ENCODE measurements at places on chromosomes 12 and 14.

GRCh38 chr14:56797003-56797568, 13.2 kb downstream of the OTX2 start:
- DNase-seq, result no peak

GRCh38 chr12:12451098-12451497, 94.2 kb downstream of the BORCS5 start:
- no peak for DNase-seq

DNA sequence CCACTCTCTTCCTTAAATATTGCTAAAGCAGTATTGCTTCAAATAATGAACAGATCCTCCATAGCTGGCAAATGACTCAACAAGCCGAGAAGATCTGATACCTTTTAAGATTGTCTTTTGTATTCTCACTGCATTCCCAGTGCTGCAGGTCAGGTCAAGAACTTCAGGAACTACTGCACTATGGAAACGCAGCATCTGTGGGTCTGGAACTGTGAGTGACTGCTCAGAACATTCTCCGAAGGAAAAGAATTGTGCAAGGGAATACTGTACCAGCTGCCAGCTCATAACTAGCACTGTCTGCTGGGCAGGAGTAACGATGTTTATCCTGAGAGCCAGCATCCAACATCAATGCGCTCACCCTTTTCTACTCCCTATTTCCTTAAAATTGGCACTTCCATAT, 348.0 kb upstream of the SOX5 start:
- DNase-seq, result peak; percentile 82

GRCh38 chr14:31405599-31406232, 14.6 kb downstream of the HEATR5A start:
- DNase-seq, result no peak

DNA sequence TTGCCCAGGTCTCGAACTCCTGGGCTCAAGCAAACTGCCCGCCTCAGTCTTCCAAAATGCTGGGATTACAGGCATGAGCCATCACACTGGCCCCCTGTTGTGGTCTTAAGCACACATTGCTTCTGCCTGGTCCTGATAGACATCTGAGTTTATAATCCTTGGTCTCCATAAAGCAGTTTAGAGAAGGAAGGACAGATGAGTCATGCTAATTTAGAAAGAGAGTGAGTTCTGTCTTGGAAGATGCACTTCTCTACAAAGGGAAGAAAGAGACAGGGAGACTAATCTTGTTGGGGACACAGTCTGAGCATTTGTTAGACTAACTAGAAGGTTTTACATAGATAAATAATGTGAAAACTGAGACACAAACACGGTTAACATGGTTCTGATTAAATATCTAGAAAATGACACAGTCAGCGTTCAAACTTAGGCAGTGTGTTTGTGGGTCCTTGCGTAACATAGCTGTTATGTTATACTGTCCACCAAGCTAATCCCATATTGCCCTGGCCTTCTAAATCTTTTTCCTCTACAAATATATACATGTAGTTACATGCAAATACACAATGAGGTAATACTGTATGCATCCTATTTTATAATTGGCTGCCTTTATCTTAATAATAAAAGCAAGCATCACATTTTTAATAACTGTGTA, 31.0 kb downstream of the SAMD4A start:
- no peak for DNase-seq

DNA sequence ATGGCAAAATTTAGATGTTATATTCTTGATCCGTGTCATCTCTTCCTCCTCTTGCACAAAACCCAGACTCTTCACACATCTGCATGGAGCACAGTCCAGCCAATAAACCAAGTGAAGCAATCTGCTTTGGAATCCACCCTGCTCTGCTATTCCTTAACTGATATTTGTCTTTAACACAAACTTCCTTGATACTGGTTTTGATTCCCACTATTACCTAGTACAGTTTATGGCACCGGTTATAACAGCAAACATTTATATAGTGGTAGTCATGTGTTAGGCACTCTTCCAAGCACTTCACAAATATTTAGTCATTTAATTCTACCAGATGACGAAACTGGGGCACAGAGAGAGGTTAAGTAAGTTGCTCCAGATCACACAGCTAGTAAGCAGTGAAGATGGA, 12.5 kb downstream of the STYK1 start:
- DNase-seq, result peak; percentile 38

DNA sequence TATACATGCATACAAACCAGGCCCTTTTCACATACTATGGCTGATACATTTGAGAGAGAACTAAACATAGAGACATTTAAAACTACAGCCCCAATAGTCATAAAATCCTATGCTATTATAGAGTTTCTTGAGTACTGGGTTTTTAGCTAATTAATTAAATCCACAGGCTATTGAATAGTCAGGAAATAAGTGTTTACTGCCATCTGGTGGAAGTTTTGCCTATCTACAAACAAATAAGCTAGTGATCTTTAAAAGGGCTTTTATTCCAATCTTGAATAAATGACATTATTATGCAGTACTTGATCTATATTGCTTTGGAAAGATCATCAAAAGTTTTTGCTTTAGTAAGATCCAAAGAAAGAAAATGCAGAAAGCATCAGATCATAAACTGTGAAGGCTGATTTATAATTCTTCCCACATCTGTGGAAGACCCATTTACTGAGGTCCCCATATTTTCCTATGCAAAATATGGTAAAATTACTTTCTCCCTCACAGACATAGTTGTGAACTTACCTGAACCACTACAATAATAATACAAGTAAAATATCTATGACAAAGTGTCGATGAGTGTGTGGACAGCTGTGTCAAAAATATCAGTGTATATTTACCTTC, 131.3 kb downstream of the ITPR2 start:
- peak; percentile 62 for DNase-seq

DNA sequence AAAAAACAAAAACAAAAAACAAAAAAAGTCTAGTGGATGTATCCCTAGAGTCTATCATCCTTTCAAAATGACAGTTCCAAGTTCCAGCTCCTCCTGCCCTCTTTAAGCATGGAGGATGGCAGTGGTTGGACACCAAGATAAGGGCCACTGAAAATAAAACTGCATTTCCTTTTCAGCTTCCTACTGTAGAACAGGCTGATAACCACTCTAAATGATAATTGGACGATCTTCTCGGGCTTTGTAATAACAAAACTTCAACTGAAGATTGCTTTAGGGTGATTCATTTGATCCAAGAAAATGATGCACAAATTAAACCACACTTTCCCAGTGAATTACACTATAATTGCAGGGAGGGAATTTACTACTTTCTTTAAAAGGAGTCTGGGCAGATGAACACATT, 42.2 kb upstream of the CRACR2A start:
- DNase-seq, result no peak

DNA sequence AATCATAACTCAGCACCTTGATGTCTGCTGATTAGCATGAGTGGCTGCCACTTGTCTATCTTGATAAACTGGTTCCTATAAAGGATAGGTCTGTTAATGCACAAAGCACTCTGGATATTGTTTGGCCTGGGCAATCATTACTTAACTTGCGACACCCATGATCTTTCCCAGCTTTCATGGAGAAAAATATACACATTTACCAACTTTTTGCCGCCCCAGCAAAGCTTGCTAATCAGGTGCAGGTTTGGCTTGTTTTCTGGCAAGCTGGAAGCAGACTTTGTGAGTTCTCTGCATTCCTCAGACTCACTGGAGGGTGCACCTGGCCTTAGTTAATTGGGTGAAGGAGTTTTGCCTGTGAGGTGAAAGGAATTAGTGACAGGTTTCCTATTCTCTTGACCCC, 1126.4 kb upstream of the FLRT2 start:
- no peak for DNase-seq

- DNase-seq, result peak; percentile 35
These were observed 900 bp downstream of the C2CD5 start for GRCh38 chr12:22543246-22544037.

DNA sequence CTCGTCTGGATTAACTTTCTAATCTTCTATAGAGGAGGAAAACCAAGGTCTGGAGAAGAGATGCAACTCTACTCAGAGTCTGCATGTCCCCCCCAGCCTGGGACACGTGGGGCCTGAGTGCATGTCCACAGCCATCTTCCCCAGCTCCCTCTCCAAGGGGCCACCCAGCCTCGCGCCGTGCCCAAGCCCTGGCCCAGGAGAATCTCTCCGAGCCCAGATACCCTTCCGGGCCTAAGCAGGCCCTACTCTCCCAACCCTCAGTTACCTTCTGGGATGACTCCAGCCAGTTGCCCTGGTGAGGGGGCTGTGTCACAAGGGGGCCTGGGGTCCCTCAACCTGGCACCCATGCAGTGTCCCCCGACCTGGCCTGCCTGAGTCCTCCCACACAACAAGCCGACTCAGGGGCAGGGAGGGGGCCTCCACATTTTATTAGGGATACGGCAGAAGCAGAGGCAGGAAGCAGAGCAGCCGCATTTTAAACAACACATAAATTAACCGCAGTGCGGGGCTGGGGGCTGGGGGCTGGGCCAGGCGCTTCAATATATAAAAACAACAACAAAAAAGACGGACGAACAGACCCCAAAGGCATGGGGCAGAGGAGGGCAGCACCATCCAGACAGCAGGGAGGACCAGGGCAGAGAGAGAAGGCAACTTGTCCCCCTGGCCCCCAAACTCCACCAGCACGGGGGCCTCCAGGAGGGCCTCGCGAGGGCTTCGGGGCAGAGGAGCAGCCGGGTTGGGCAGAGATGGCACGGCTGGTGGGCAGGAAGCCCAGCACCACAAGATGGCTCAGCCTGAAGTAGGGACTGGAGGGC, 37.3 kb downstream of the NCKAP5L start:
- DNase-seq, result no peak

GRCh38 chr14:100734031-100734990, 7.6 kb downstream of the DLK1 start:
- no peak for DNase-seq

- DNase-seq, result peak; percentile 30
These were observed 136.1 kb downstream of the ASCL1 start for GRCh38 chr12:103093499-103094106.

GRCh38 chr12:77630344-77630743, 200.3 kb upstream of the NAV3 start:
- DNase-seq, result no peak

- no peak for DNase-seq
These were observed 15.4 kb downstream of the TMEM263 start for GRCh38 chr12:106971065-106971464.

DNA sequence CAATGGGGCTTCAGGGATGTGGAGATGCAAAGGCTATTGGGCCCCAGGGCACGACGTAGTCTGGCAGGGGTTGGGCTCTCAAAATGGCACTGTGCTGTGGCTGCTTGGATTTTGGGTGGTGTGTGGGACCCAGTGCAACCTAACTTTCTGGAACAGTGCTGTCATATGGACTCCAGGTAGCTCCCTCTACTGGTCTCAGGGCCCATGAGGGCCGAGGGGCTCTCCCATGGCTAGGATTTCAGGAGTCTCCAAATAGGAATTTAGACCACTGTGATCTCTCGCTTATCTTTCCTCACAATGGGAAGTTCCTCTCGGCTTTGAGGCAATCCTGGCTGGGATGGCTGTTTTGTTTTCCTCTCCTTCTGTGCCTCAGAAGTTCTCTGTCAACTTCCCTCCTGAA, 68.2 kb upstream of the MUCL1 start:
- no peak for DNase-seq

DNA sequence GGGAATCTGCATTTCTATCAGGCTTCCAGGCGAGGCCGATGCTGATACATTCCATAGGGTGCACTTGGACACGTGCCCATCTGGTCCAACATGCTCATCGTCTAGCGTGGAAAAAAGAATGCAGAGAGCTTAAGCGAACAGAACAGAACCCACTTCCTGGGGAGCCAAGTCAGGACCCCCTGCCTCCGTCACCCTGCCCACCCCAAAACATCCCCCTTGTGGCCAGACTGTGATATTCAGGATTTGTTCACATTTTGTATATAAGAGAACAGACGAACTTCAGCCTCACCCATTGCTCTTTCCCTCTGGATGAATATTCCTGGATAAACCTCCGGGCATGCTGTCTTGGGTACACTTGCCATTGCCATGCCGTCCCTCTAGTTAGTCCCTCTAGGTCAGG, 4.3 kb upstream of the PIWIL1 start:
- DNase-seq, result no peak

DNA sequence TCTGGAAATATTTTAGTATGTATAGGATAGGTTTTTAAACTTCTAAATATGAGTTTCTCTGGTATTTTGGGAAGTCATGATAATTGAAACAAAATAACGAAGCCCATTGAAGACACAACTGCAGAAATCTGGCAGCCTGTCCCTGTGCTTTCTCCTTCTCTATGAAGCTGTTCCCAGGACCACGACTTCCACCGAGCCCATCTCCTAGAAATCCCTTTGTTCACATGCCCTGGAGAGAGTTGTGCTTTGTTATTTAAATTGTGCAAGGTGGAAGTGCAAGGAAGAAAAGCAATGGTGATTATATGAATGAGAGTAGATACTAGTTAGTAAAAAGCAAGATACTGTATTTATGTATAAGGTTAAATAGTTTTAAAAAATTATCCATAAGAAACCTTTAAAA, 32.2 kb downstream of the STK38L start:
- DNase-seq, result no peak

DNA sequence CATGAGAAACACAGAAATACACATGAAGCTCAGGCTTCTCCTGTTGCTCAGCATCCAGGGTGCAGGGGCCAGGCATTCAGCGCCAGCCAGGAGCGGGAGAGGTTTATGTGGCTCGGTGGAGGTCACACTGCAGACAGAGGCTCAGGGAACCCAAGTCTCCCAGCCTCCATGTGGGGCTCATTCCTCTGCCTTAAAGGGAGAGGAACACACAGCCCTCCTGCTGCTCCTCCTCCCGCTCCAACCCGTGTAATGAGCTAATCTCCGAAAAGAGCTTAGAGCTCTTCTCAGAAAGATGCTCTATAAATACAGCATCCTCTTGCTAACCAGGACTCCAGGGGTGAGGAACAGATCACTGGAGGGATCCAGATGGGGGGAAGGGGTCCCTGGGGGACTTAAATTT, 28.2 kb downstream of the FGF6 start:
- no peak for DNase-seq

GRCh38 chr12:122687086-122687485, 16.1 kb downstream of the HCAR2 start:
- DNase-seq, result no peak

- DNase-seq, result no peak
These were observed 85.9 kb downstream of the ST8SIA1 start for GRCh38 chr12:22248571-22249115.

GRCh38 chr14:44982594-44982993, 20.6 kb downstream of the TOGARAM1 start:
- DNase-seq, result no peak

GRCh38 chr14:103273745-103274615, 60.1 kb upstream of the EIF5 start:
- DNase-seq, result no peak

GRCh38 chr14:91953170-91953985, 5.9 kb upstream of the FBLN5 start:
- no peak for DNase-seq

GRCh38 chr12:19129486-19130223, at the start of gene PLEKHA5:
Gene PLEKHA5 (plus strand): TSS chr12:19129733. CDS start chr12:19129800, 67 bp downstream.
- DNase-seq, result peak; percentile 76

DNA sequence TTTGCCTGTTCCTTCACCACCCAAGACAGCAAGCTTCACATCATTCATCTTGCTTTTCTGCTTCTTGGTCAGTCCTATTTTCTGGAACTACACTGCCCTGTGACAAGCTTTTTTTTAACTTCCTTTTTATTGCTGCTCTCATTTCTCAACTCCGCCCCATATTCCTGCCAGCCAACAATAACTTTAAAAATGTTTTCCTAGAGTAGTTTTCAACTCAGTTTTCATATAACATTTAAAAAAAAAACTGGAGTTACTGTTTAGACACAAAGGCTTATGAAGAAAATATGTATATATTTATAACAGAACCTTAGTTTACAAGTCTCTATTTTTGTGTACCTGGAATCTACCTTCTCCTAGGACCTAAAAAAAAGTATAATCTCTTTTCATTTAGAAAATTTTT, at the start of gene RERGL:
TSS of gene RERGL (minus strand) at position 101 of the 400 bp plus-strand sequence. CDS start at position 48, 53 bp downstream.
- DNase-seq, result no peak
